NCI-H2227 treated with DMSO at 0.1 percent for 48 hours (cell line): ENCODE measurements at places on chromosomes 6 and 20.

DNA sequence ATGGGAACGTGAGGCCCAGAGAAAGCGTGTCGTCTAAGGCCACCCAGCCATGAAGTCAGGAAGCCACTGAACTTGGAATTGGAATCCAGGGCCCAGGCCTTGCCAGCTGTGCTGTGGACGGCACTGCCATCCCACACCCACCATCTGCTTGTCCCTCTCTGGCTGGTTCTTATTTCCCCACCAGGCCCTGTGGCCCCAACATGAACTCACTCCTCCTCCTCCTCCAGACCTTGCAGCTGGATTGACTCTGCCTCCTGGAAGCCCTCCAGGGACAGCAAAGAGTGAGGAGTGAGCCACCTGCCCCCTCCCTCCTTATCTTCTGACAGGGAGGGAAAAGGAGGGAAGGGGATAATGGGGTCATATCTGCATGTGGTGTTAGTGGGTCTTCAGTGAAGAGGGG, 16.0 kb upstream of the IP6K3 start:
- DNase-seq: no peak

DNA sequence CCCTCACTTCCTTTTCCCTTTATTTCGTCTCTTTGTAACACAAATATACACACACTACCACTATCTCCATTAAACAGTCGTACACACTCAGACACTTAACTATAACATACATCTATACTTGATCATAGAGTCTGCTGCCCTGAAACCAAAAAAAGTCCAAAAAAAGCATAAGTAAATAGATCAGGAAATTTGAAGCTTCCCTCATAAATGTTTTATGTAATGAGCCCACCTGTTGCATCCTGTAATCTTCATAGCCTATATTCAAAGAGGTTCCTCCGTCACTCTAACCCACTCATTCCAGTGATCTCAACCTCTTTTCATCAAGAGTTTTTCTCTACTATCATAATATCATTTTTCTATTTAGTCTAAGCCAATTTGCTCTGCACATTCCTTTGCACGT, 6.9 kb upstream of the OR12D2 start:
- DNase-seq: no peak

- DNase-seq: no peak
These were observed 2.3 kb downstream of the LINC00237 start for GRCh38 chr20:21103582-21104465.

DNA sequence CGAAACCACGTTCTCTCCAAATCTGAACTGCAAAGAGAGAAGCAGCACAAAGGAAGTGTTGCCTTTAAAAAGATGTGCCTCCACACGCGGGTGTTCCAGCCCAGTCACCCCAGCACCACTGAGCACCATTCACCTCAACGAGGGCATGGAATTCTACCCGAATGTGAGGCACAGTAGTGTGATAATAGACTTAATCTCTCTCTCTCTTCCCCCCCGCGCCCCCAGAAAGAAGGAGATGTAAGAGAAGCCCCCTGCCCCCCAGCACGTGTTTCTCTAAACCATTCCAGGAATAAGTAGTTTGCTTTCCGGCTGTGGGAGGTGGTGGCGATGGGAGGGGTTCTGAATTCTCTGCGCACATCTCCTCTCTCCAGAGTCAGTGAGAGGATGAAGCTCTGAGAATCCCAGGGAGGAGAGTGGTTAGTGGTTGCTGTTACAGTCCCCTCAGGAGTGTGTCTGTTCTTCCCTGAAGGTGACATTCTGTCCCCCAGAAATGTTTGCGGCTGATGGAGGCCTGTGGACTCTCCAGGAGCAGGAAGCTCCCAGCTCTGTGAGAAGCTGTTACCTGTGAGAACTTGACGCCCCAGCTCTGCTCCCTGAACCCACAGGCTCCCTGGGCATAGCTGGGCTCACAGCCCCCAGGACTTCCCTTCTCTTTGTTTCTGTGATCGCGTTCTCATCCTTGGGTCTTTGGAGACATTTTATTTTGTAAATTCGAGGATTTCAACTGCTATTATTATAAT, 23.5 kb upstream of the IRF4 start:
- DNase-seq: no peak

GRCh38 chr6:136303516-136303915, 13.9 kb upstream of the BCLAF1 start:
- no peak for DNase-seq

DNA sequence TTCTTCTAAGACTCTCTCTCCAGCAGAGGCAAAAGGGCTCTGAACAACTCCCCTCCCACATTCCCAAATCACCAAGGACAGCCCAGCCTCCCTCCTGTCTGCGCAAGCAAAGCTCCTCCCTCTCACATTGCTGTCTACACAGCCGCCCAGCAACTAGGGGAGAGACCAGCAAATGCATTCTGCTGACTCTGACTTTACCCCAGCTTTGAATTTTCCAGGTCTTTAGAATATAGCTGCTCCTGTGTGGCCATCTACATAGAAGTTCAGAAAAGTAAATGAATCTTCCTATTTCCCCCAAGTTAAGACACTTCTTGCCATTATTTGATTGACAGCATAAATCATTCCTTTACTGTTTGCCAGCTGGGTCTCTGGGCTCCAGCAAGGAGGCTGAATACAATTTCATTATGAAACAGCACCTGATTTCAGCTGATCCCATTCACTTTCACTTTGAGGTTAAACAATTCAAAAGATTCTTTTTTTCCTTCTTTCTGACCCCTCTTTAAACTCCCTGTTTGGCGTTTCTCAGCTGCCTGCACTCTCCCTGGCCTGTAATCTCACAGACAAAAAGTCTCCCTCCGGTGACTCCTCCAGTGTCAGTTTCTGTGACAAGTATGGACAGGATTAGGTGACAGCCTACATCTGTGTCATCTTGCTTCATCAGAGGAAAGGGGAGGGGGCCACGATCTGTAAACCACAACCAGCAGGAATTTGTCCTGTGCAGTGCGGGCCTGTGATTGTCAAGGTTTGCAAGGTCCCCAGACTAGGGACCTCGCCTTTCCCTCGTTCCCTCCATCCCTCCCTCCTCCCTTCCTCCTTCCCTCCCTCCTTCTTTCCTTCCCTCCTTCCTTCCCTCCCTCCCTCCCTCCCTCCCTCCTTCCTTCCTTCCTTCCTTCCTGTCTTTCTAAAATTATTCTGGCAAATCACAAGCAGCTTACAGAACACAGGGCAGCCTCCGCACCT, 205.6 kb upstream of the RIN2 start:
- DNase-seq: peak; percentile 49

GRCh38 chr6:5121956-5122355, 36.8 kb downstream of the PPP1R3G start:
- DNase-seq: no peak

DNA sequence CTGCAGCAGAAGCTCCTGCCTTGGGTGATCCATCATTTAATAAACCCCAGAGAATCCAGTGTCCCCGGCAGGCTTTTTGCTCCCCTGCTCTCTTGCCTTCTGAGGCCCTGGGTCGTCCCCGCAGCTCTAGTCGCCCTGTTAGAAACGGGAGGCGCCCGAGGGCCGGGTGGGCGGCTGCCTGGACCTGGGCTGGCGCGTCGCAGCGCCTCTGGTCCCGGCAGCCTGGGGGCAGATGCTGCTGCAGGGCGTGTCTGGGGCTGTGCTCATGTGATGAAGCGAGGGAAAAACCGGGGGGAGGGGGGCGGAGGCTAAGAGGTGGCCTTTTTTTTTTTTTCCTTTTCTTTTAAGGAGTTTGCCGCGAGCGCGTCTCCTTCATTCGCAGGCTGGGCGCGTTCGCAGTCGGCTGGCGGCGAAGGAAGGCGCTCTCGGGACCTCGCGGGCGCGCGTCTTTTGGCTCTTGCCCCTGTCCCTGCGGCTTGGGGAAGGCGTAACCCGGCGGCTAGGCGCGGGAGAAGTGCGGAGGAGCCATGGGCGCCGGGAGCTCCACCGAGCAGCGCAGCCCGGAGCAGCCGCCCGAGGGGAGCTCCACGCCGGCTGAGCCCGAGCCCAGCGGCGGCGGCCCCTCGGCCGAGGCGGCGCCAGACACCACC, 394 bp downstream of the AKAP12 start:
- DNase-seq: peak; percentile 73

GRCh38 chr6:25174678-25175077, 104.5 kb upstream of the CARMIL1 start:
- no peak for DNase-seq

GRCh38 chr6:90251295-90251992, 45.2 kb downstream of the BACH2 start:
- DNase-seq: no peak

DNA sequence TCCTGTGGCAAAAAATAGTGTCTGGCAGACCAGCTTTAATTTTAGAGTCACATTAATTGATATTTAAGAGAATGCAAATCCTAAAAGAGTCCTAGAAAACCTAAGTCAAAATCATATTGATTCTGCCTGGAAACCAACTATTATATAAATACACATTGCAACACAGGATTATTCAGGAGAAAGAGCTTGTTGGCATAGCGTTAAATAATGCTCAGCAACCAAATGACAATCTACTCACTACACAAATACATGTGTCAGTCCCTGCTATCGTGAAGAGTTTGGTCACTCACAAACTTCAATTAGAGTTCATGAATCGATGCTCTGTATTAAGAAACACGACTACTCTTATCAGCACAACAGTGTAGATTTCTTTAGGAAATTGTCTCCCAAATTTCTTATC, 54.2 kb downstream of the CGA start:
- no peak for DNase-seq

DNA sequence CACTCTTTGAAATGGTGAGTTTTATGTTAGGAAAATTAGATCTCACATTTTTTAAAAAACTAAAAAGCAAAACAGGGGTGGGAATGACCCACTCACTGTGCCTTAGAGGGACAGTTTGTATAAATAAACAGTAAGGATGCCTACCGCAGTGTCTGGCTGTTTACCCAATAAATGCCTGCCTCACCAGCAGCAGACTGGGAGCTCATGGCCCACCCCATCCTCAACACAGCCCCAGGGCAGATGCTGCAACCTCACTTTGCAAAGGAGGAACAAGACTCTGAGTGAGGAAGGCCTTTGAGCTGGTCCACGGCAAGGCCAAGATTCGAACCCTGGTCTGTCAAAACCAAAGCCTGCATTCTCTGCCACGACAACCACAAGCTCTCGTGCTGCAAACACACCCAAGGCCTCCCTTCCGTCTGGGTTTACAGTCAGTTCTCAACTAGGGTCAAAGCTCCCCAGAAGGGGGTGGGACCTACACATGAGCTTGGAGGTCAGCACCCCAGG, 77.8 kb downstream of the BMP7 start:
- DNase-seq: no peak

- no peak for DNase-seq
These were observed 35.0 kb upstream of the EPB41L1 start for GRCh38 chr20:36119537-36119936.

DNA sequence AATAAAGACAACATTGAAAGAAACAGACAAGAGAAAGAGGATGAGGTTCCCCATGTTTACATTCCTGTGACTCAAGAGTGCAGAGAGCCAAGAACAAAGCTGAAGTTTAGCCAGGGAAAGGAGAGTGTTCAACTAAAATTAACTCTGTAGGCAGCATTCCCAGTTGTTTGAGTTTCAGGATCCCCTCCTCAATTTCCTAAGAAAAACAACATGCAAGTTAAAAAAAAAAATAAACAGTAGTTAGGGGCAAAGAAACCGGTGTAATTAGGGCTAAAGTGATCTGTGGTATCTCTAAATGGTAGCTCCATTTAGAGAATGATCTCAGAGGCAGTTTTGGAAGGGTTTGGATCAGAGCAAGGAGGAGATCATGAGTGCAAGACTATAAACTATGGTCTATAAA, 30.9 kb upstream of the RAB23 start:
- DNase-seq: no peak

GRCh38 chr6:43101497-43101896, 25.4 kb downstream of the PTK7 start:
- DNase-seq: no peak

GRCh38 chr6:8170245-8170644, 67.9 kb upstream of the EEF1E1 start:
- DNase-seq: no peak

- no peak for DNase-seq
These were observed 40.3 kb downstream of the UQCC2 start for GRCh38 chr6:33670971-33671743.

GRCh38 chr20:53330601-53331140, 263.0 kb downstream of the ZNF217 start:
- no peak for DNase-seq

GRCh38 chr6:139540276-139540675, 165.8 kb upstream of the CITED2 start:
- DNase-seq: no peak
